ENCODE measurements at places on chromosomes 16 and 17.

DNA sequence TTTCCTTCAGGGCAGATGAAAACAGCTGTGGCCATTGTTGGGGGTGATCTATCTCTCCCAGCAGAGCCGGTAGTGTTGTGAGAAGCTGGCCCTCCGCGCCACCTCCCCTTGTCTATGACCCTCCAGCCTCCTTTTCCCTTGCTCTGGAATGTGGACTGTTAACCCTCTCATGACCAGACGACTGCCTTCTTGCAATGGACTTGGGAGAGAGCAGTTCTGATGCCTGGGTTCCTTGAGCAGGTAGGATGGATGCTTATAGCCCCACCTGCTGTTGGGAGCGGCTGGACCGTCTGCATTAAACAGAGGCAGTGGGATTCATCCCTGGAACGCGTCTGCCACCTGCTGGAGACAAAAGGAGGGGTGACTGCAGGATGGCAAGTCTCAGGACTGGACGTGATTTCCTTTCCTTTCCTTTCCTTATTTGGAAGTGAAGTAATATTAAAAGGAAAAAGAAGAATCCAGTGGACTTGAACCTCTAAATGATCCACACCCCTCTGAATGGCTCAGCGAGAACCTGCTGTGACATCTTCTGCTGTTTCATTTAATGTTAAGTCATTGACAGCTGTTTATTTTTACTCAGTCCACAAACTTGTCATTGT, 1.8 kb upstream of the SOST start:
- DNase-seq, result peak; percentile 81

GRCh38 chr17:76727745-76728456, 1.3 kb downstream of the METTL23 start:
- no peak for DNase-seq

DNA sequence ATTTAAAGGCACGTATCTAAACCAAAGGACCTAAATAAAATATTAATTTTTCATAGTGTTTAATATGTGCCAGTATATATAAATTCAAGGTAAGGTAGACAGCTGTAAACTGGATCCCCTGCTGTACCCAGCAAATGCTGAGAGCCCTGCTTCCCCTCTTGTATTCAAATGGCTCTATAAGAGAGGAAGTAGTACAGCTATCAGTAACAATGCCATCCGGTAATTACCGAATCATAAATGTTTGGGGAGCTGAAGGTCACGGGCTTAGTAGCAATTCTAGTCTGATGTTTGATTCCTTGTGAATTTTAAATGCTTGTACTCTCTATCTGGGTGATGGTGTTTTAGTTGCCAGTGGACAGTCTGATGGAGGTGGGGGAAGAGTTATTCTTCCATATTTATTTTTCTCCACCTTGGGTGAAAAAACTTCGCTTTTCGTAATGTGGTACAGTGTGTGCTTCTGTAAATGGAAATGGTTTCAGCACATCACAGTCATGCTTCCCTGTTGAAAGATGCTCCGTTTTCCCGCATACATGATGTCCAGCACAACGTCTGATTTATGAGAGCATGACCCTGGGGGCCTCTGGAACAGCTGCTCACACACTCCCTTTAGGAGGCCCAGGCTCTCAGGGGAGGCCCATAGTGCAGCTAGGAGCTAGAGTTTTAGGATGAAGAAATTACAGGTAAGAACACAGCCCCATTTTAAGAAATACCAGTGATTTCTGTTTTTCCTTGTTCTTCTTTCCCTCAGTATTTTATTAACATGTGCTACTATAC, 423.9 kb downstream of the WWOX start:
- DNase-seq, result no peak

GRCh38 chr17:72560303-72561247, 439.8 kb downstream of the SOX9 start:
- DNase-seq, result peak; percentile 20

GRCh38 chr17:2172077-2172851, 117.4 kb downstream of the HIC1 start:
- DNase-seq, result no peak

DNA sequence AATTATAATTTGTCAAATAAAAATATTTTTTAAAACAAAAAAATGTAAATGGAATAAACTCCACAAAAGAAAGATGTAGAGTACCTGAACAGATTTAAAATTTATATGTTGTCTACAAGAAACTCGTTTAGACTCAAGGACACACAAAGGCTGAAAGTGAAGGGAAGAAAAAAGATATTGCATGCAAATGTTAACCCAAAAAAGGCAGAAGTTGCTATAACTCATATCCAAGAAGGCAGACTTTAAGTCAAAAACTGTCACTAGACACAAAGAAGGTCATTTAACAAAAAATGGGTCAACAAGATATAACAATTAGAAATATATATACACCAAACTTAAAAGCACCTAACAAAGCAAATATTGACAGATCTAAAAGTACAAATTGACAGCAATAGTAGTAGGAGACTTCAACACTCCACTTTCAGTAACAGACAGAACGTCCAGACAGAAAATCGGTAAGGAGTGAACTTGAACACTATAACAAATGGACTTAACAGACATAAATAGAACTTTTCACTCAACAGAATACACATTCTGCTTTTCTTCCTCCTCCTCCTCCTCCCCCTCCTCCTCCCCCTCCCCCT, 40.8 kb upstream of the MYLK3 start:
- no peak for DNase-seq

DNA sequence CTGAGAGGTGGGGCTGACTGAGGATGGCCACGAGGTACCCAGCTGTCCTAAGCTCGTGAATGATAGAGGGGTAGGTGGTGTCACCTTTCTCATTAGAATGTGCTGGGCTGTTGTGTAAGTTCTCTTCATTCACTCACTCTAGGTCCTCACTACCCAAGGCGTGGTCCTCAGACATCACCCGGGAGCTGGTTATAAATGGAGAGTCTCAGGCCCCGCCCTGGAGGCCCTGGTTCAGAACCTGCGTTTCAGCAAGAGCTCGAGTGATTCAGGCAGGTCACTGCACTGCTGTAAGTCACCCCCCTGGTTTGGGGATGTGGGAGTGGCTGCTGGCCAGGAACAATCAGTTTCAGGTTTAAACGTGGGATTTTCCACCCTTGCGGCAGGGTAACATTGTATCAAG, 139.8 kb downstream of the FOXL1 start:
- DNase-seq, result no peak

DNA sequence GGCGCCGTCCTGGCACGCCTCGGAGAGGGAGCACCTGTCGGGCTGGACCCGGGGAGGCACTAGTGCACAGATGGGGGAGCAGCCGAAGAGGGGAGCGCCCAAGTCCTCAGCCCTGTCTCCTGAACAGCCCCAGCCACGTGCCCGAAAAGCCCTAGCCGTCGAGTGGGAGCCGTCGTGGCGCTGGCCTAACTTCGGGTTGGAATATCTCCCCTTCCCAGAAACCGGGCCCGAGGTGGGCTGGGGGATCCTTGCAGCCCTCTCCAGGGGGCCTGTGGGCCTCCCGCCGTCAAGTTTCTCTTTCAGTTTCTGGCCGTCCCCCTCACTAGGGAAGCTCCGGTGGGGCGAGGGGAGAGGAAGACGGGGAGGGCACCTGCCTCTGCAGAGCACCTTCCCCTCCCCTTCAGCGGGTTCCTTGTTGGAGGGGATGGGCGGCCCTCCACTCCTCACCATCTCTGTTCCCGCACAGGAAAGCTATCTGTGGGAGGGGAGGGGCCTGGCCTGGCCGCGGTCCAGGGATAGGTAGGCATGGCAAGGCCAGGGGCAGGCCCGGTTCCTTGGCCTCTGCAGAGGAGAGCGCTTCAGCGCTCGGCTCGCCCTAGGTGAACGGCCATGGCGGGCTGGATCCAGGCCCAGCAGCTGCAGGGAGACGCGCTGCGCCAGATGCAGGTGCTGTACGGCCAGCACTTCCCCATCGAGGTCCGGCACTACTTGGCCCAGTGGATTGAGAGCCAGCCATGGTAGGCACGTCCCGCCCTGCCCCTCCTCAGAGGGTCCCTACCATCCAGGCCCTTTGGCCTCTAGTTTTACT, 709 bp downstream of the STAT5A start:
- no peak for DNase-seq

GRCh38 chr17:81466564-81467472, 45.8 kb downstream of the ACTG1 start:
- DNase-seq, result no peak

GRCh38 chr16:1556254-1556653, 22.8 kb downstream of the TMEM204 start:
- DNase-seq, result no peak

DNA sequence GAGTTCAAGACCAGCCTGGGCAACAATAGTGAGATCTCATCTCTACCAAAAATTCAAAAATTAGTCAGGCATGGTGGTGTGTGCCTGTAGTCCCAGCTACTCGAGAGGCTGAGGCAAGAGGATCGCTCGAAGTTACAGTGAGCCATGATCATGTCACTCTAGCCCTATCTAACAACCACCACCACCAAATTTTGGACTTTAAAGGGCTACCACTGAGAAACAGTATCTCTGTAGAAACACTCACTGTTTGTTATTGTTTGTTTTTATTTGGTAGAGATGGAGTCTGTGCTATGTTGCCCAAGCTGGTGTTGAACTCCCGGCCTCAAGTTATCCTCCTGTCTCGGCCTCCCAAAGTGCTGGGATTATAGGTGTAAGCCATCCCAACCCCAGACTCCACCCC, 1.3 kb upstream of the UBALD2 start:
- DNase-seq, result no peak

DNA sequence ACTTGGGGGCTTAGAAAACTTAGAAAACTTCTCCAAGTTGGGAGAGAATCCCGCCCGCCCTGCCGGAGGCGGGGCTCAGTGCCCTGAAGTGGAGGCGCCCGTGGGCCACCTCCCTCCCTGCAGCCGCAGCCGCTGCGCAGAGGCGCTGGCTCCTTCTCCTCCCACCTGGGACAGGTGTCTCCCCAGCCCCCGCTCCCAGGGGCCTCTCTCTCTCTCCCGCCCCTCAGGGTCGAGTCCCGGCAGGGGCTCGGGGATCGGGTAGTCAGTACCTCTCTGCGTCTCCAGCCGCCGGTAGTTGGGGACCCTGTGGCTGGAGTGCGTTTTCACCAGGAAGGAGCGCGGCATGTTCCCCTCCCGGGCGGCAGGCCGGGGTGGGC, 257 bp downstream of the SNAI3 start:
- no peak for DNase-seq

GRCh38 chr16:49639739-49640431, 216.0 kb downstream of the ZNF423 start:
- DNase-seq, result no peak

GRCh38 chr17:64020056-64020766, at the start of gene ICAM2:
TSS of gene ICAM2 (minus strand) at chr17:64020633. CDS start at chr17:64006691, 13,942 bp downstream.
- DNase-seq, result peak; percentile 61

- no peak for DNase-seq
Measured at GRCh38 chr16:83706394-83706793, 101.4 kb upstream of the HSBP1 start.

GRCh38 chr16:19959736-19960135, 75.1 kb upstream of the GPRC5B start:
- DNase-seq, result no peak

Data from activated CD4-positive, alpha-beta T cell treated with anti-CD3 and anti-CD28 coated beads, Interleukin-2, amount 50 U/mL, for 24 hours (primary cell).